ENCODE measurements at places on chromosomes 12 and 14.

GRCh38 chr14:23450379-23450778, 14.9 kb upstream of the MYH7 start:
- DNase-seq: no peak

- DNase-seq: no peak
These were observed 67.2 kb upstream of the PLEKHG3 start for GRCh38 chr14:64636980-64637429.

GRCh38 chr14:50047274-50047676, 69.1 kb downstream of the VCPKMT start:
- DNase-seq: no peak

DNA sequence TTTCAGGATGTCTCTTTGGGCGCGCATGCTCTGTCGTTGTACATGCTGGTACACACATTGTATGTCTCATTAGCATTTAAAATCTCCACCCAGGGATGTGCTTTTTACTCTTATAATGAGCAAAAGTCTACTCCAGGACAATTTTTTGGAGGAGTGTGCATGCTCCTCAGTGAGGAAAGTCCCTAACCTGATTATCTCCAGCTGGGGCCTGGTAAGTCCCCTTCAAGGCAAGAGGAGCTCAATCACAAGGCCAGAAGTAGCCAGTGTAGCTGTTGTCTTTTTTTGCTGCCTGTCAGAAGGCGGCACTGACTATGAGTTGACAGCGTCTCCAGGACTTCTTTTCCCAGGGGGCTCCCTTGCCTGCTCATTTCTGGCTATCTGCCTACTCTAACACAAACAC, 218.3 kb upstream of the CNTN1 start:
- DNase-seq: no peak

DNA sequence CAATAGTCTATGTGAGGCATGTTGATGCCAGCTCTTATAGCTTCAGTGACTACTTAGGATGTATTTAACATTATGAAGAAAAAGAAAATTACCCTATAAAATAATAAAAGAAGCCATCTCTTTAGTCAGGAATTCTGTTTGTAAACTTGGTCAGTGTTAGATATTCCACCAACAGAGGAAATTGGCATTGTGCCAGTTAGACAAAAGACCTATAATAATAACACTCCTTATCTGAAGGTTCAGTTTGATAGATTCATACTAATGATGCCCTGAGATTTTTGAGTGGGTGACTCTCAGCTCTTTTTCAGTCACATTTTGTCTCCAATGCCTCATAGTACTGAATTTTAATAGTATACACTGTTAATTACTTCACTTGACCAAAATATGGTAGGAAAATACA, 6.6 kb downstream of the SYT10 start:
- DNase-seq: no peak

DNA sequence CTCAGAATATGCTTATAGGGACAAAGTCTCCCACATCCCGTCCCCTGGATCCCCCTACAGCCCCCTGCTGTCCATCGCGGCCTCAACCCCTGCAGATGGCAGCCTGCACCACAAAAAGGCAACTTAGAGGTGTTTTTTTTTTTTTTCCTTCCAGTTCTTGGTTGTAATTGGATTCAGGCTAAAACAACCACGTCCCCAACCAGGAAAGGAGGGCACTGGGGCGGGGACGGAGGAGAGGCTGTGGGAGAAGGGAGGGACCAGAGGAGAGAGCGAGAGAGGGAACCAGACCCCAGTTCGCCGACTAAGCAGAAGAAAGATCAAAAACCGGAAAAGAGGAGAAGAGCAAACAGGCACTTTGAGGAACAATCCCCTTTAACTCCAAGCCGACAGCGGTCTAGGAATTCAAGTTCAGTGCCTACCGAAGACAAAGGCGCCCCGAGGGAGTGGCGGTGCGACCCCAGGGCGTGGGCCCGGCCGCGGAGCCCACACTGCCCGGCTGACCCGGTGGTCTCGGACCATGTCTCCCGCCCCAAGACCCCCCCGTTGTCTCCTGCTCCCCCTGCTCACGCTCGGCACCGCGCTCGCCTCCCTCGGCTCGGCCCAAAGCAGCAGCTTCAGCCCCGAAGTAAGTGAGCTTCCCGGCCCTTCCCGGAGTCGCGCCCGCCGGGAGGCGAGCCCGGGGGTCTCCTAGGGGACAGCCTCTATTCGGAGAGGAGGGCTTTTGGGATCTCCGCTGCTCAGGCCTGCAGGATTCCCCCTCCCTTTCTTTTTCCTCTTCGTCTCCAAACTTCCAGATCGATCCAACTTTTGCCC, at the start of gene MMP14:
TSS of gene MMP14 (plus strand) at position 285 of the 813 bp plus-strand sequence. CDS start at position 518, 233 bp downstream.
- peak; percentile 92 for DNase-seq

- peak; percentile 44 for DNase-seq
These were observed 23.0 kb downstream of the FAM222A start for GRCh38 chr12:109736552-109737108.

DNA sequence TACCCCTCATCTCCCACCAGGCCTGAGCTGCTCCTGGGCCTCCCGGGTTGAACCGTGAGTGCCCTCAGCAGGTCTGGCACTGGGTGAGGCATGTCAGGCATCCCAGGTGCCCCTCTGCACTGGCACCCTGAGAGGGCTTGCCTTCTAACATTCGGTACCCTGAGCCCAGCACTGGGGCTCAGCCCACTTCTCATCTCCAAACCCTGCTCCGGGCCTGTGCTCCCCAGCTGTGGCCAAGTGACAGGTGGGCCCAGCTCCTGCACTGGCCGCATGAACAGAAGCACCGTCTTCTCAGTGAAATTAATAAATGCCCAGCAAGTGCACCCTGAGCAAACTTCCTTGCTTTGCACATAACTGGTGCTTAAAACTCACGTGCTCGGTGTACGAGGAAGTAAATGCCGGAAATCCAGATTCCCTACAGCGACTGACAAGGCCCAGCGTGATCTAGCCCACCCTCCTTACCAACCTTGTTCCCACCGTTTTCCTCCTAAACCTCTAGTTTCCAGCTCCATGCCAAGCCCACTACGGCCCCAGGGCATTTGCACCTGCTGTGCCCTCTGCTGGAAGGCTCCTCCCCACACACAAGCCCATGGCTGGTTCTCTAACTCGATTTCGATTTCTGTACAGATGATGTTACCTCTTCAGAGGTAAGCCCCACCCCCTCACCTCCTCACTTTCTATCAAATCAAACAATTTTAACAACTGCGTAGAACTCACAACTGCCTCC, 115.2 kb upstream of the NCOR2 start:
- no peak for DNase-seq

- DNase-seq: no peak
These were observed 30.1 kb upstream of the RESF1 start for GRCh38 chr12:31929027-31929526.

- no peak for DNase-seq
These were observed 67.7 kb upstream of the CD163 start for GRCh38 chr12:7571257-7571656.

DNA sequence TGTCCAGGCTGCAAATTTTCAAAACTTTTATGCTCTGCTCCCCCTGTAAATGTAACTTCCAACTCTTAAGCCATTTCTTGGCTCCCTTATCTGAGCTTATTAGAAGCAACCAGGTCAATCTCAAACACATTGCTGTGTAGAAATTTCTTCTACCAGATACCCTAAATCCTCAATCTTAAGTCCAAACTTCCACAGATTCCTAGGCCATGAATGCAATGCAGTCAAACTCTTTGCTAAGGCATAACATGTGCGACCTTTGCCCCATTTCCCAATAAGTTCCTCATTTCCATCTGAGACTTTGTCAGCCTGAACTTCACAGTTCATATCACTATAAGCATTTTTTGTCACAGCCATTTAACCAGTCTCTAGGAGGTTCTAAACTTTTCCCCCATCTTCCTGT, 64.5 kb downstream of the TMTC3 start:
- DNase-seq: no peak

DNA sequence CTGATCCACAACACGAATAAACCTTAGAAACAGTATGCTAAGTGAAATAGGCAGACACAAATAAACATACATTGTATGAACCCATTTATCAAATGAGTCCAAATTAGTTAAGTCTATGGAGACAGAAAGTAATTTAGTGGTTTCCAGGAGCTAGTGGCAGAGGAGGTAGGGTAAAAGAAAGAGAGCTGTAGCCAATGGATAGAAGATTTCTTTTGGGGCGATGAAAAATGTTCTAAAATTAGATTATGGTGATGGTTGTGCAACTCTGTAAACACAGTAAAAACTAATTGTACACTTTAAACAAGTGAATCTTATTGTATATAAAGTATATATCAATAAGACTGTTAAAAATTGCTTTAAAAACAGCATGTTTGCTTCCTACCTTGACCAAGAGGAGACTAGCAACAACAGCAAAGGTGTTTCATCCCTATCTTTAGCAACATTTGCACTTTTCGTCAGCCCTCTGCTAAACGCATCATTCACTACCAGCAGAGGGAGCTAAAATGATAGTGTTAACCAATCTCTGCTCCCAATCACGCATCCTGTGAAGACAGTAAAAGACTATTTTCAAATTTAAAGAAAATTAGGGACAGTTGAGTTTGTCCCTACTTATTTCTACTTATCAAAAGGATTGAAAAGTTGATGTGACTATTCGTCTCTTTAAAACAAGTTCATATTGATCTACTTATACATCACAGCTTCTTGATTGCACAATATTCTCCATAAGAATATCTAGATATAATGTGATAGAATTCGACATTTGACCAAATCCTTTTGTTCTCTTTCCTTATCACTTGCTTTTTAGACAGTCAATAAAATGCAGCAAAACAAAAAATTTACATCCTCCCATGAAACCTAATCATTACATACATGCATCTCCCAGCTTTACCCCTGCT, 24.0 kb upstream of the LGR5 start:
- no peak for DNase-seq

GRCh38 chr12:122001466-122002209, 20.0 kb upstream of the BCL7A start:
- DNase-seq: no peak

DNA sequence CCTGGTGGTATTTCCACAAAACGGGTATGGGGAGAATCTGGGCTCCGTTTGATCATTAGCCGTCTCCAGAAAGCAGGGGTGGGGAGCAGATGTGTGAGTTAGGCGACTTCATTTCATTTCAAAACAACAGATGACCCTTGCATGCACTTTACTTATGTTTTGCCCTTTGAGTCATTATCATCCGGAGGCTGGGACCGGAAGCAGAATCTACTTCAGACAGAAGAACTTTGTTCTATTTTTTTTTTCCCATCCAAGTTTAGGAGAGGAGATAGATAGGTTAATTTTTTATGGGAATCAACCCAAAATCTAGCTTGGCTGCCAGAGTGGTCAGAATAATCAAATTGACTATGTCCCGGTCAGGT, 31.3 kb upstream of the CMAS start:
- no peak for DNase-seq

DNA sequence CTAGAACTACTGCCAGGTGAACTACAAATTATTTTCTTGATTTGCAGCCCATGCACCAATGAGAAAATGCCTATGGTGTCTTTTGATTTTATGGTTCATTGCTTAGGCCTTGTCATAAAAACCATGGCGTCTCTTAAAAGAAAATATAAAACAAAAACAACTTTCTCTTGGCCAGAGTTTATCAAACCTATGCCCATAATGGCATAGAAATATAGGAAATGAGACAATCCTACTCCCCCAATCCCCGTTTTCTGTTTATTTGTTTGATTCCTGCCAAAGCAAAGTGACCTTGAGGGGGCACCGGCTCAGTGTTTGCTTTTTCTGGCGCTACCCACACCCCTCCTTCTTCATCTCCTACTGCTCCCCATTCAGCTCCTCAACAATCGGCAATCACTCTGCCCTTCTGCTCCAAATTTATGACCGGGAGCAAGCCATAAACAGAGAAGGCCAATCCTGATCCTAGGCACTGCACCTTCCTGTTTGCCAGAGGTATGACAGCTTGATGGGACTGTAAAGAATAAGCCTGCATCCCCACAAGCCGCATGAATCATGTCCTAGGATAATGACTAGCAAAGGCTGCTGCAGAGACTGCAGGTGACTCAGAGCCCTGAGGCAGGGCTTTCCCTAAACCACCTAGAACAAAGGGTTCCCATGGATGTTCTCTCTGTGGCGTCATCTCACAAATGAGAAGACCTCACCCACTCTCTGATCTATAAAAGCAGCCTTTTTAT, 874.9 kb downstream of the NRXN3 start:
- no peak for DNase-seq

GRCh38 chr12:39619316-39619659, 315 bp downstream of the ABCD2 start:
- DNase-seq: no peak

- no peak for DNase-seq
These were observed 152.8 kb downstream of the RIMBP2 start for GRCh38 chr12:130563323-130563722.
